NCI-H510A treated with DMSO at 0.1 percent for 48 hours (cell line): ENCODE measurements at places on chromosomes 1 and 21.

DNA sequence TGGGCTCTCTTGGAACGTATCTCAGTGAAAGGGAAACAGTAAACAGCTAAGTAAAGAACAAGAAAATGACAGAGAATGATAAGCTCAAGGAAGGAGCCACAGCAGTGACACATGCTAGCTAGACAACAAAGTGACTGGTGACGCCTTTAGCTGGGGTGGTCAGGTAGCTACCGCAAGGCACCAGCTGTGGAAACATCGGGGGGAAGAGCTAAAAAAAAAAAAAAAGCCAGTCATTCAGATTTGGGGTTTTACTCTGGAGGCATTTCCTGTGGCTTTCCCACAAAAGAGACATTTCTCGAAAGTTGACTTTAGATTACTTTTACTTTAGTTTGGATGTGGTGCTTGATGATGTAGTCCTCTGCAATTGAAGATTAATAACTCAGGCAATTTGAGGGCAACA, 2.1 kb downstream of the FHAD1 start:
- DNase-seq, result no peak

DNA sequence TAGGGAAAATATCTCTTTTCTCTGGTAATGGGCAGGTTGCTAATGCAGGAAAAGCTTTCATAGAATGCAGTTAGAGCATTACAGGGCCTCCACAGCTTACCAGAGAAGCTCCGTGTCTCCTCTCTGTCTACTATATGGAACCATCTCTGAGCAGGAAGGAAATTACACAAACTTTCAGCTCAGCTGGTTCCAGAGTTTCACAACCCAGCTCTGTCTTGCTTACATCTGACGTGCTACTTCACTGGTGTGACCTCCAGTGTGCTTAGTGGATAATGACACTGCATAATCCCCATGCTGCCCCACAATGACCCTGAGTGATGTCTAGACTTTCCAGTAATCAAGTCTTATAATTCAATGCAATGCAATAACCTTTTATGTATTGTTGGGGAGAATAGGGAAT, 4.3 kb upstream of the FGGY start:
- no peak for DNase-seq

- peak; percentile 92 for DNase-seq
These were observed 23.8 kb downstream of the PTPRF start for GRCh38 chr1:43554444-43554992.

- DNase-seq, result no peak
These were observed 199.8 kb downstream of the CRB1 start for GRCh38 chr1:197467881-197468280.

DNA sequence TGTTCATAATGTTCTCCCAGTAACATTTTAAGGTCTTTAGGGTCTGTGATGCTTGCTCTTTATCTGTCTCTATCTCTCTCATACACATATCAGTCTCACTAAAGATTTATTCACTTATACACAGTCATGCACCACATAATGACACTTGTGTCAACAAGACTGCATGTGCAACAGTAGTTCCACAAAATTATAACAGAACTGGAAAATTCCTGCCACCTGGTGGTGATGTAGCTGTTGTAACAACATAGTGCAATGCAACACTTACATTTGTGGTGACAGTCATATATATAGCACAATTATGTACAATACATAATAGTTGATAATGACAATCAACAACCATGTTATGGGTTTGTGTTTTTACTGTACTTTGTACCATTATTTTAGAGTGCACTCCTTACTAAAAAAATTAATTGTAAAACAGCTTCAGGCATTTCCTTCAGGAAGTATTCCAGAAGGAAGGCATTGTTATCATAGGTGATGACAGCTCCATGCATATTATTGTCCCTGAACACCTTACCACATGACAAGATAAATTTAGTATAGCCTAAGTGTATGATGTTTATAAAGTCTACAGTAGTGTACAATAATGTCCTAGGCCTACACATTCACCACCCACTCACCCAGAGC, 8.1 kb downstream of the TDRD5 start:
- DNase-seq, result peak; percentile 26

DNA sequence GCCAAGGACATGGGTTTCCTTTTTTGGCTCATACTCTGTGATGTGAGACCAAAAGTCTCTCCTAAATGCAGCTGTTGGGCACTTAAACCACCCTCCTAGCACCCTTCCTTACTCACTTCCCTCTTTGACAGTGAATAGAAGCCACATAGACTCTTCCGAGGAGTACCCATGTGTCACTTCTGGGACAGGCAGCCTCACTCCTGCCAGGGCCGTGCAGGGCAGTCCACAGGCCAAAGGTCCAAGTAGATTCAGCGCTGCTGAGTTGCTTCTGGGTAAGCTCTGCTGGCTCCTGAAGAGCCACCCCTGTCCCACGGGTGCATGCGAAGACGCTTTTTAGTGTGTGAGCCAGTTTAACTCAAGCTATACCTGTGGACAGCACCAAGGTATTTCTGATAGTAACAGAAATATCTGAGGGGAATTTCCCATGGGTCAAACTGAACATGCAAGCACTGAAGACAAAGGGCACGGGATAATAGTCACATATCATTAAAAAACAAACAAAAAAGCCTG, 36.8 kb upstream of the BMP8B start:
- peak; percentile 100 for DNase-seq

DNA sequence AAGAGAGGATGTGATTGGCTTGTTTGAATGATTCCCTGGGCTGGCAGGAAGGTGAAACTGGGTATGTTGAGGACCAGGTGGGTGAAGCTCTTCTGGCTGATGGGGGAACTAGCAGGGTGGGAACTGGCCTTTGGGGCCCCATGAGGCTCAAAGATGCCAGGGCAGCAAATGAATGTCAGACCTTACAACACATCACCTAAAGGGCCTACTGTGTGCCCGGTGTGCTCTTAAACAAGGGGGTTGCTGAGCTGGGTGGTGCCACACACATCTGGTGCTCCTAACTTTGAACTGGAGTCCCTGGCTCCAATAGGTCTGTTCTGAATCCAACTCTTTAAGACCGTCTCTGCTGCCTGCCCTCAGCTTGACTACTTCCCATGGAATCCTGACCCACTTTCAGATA, 21.3 kb upstream of the HTR1D start:
- DNase-seq, result no peak

GRCh38 chr1:158328426-158328825, 2.9 kb downstream of the CD1B start:
- DNase-seq, result no peak

DNA sequence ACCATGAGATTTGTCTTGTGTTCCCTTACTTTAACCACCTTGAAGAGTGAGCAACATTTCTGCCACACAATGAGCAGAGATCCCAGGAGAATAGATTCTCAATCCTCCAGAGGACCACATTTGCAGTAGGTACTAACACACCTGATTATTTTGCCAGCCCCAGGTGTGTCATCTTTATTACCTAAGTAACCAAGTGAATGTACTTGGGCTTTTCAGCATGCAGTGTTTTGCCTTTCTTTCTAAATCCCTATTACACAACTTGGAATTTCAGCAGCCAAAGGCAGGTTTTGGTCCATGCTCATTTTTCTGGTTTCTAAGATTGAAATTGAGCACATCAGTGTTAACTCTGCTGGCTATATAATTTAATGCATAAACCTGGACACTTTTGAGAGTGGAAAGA, 43.2 kb upstream of the ST6GALNAC5 start:
- DNase-seq, result no peak

- peak; percentile 18 for DNase-seq
These were observed at the start of gene LYST for GRCh38 chr1:235866205-235866912. Gene LYST, minus strand, starts transcription at chr1:235866906. Its CDS starts 36,489 bp downstream, at chr1:235830417.

- no peak for DNase-seq
These were observed 77.9 kb downstream of the TRABD2B start for GRCh38 chr1:47919113-47919833.

DNA sequence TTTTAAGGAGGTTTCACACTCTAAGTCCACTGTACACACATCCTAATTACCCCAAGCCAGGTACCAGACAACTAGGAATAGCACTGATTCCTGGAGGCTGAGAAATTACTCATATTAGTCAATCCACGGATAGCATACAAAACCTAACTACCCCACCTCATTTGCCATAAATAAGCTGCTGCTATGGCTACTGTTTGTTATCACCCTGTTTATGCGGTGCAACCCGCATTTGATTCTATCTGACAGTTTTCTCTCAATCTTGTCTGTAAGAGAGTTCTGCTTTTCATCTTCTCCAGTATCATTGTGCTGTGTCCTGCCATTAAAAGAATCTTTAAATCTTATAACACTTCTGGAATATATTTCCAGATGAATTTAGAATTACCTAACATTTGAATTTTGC, 1496.5 kb downstream of the PLA2G4A start:
- no peak for DNase-seq

- peak; percentile 50 for DNase-seq
These were observed 84.1 kb upstream of the VANGL1 start for GRCh38 chr1:115557715-115558114.

DNA sequence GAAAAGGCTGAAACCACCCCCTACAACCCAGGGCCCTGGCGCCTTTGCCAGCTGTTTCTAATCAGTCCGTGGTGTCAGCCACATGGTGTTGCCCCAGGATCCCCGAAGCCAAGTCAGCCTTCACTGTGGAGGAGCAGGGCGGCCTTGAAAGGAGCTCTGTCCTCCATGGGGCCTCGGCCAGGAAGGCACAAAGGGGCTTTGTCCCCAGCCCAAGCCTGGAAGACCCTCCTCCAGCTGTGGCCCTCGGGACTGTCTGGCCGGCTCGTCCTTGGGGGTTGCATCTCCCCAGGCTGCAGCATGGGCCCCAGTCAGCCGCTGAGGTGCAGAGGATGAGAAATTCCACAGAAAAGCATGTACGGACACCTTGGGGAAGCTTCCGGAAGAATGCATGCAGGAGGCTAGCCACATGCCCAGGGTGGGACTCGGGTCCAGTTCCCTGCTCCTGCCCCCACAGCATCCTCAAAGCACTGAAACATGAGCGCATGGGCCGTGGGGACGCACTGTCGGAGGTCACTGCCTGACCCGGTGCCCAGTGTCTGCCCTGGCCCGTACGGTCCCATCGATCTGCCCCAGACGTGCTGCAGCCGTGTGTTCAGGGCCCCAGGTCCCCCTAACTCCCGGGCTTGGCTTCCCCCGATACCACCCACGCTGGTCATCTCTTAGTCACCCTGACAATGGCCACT, 38.6 kb upstream of the POFUT2 start:
- no peak for DNase-seq

DNA sequence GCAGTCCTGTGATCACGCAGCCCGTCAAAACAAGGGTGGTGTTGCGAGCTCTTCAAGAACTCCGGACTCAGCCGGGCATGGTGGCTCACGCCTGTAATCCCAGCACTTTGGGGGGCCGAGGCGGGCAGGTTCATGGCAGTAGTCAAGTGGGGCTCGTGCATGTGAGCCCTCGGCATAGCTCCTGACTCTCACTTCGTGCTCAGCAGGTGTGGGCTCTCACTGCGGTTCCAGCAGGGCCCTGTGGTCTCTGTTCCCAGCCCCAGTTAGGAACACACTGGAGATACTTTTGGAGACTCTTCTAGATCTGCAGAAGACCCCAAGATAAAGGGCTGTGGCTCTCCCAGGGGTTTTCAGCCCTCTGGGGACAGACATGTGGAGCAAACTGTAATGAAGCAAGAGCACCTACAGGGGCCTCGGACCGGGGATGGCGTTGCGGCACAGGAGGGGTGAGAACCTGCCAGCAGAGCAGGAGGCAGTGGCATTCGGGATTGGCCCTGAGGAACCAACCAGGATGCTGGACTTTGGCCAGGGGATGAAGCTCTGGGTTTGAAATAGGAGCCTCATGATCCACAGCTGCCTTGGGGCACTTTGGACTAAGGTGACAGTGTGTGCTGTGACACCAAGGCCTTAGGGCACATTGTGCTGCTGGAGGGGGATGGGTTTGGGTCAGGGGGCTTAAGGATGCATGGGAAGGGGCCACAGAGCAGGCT, 443.2 kb downstream of the CAMTA1 start:
- DNase-seq, result peak; percentile 43
